ENCODE measurements at places on chromosomes 6 and 20.

GRCh38 chr6:46062991-46063390 is 47.3 kb upstream of the CLIC5 start:
- no peak for DNase-seq

- DNase-seq = no peak
Measured at GRCh38 chr20:58446960-58447265, 57.9 kb downstream of the VAPB start.

DNA sequence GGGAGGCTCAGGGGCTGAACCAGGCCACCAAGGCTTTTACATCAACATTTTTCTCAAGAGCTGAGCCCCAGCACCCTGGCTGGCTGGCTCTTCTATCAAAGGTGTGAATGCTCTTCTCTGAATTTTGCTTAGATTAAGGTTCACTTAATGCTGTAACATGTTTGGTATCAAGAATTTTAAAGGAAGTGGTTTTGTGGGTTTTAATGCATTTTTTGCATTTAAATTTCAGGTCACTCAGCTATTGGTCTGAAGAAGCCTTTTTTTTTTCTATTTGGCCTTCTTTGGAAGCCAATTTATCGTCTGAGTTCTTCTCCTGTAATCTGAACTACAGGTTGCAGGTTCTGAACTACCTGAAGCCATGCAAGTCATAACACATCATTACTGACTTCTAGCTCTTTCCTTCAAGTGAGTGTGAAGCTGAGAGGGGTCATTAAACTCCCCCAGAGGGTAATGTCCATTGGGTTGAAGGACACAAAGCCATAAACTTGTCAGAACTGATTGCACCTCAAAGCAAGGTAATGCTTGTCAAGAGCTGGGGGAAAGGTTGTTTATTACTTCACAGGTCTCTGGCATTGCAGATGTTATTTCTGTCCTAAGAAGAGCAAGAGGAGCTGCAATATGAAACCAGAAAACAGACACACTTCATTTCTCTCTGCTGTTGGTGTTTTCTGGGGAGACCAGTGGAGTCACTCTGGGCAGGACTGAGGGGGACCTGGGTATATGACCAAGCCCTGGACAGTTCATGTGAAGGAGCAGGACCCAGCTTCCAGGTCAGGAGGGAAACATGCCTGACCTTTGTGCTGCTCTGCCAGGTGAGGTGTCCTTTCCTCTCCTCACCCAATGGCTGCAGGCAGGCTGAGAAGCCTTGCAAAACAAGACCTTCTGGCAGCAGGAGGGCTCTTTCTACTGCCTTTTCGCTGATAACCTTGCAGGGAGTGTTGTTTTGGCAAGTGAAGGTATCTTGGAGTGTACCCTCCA is 26.1 kb upstream of the NEDD9 start:
- DNase-seq = peak; percentile 76

GRCh38 chr20:59063358-59064213 is 21.0 kb upstream of the PRELID3B start:
- no peak for DNase-seq

- DNase-seq = no peak
Measured at GRCh38 chr6:44190715-44191114, 26.0 kb upstream of the MYMX start.

DNA sequence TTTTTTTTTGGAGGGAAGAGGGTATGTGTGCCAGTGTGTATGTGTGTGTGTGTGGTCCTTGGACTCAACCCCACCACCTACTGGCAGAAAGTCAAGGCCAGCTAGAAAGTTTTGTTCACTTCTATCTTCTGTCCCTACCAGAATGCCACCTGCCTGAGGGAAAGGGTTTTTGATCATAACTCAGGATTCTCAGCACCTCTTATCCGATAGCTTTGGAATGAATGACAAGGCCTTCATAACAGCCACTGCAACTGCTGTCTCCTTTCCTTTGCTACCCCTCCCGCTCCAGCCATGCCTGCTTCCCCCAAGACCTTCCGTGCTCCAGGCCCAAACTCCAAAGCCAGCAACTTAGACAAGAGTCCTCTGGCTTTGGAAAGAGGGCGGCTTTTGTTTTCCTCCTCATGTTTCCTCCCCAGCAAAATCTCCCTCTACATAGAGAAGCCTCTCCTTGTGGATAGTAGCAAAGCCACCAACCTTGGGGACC is 18.7 kb downstream of the BTN3A1 start:
- DNase-seq = peak; percentile 51

DNA sequence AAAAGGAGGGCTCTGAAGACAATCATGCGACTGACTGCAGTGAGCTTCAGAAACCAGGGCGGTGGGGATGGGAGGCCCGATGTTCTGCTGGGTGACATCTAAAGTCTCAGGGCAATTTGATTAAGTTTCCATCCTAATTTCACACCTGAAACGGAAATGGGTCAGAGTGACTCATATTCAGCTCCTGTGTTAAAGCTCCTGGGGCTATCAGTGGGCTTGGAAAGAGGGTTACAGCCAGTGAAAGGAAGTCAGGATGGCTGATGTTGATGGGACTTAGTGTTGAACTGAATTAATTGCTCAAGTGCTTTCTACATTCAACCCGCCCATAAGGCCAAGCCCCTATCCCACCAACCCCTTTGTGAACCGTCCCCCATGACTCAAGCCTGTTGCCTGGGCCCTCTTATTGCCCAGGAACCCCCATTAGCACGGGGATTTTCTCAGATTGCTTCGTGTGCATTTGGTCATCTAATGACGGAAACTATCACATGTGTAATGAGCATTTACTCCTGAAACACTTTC is 47.1 kb upstream of the TBC1D7 start:
- peak; percentile 42 for DNase-seq

DNA sequence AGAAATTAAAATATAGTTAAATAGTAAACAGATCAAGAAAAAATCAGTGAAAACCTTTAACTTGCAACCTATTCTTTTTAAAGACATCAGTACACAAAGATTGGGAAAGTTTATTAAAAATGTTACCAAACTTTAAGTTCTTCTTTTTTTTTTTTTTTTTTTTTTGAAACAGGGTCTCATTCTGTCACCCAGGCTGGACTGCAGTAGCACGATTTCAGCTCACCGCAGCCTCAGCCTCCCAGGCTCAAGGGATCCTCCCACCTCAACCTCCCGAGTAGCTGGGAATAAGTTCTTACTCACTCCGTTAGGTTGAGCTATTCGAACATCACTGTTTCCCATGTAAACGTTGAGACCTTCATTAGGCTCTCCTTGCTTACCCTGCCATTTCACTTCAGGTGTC is 5.6 kb downstream of the MAP3K5 start:
- no peak for DNase-seq

- DNase-seq = no peak
Measured at GRCh38 chr6:17865243-17865642, 122.2 kb downstream of the KIF13A start.

DNA sequence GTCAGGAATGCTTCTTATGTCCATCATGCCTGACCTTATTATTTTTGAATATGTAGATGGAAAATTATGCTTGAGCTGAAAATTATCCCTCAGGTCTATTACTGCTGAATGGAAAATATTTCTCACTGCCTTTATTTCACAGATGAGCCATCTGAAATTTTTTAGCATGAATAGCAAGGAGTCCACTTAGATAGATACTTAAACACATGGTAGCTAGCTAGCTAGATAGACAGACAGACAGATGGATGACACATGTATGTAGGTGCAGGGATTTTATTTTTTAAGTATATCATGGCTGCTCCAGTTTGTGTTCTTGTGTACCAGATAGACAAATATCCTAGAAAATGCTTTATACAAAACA is 645.0 kb downstream of the MMUT start:
- no peak for DNase-seq

DNA sequence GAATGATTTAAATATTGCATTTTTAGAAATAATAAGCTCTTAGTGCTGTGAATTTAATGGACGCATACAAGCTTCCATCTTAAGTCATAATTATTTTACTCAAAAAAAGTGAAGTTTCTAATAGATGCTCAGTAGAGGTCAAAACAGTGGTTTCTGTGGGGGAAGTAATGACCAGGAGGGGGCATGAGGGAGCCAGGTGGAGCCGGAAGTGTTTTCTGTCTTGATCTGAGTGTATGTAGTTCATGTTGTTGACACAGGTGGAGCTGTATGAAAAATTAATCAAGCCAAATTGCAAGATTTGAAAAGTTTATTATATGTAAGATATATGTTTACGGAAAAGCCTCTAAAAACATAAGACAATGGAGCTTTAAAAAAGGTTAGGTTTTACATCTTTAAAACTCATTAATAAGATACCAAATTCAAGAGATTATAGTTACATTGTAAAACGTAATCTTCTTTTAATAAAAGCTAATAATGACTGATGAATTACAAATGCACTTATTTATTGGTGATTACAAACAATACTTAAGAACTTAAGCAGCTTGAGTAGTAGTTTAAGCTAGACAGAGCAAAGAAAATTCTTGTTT is 68.0 kb downstream of the PLAGL1 start:
- DNase-seq = peak; percentile 74

GRCh38 chr6:389622-390021 is 1.9 kb upstream of the IRF4 start:
- DNase-seq = peak; percentile 61

GRCh38 chr6:9901376-9901775 is 513.5 kb downstream of the TFAP2A start:
- DNase-seq = no peak

- no peak for DNase-seq
Measured at GRCh38 chr6:46390153-46390876, 100.9 kb downstream of the RCAN2 start.

DNA sequence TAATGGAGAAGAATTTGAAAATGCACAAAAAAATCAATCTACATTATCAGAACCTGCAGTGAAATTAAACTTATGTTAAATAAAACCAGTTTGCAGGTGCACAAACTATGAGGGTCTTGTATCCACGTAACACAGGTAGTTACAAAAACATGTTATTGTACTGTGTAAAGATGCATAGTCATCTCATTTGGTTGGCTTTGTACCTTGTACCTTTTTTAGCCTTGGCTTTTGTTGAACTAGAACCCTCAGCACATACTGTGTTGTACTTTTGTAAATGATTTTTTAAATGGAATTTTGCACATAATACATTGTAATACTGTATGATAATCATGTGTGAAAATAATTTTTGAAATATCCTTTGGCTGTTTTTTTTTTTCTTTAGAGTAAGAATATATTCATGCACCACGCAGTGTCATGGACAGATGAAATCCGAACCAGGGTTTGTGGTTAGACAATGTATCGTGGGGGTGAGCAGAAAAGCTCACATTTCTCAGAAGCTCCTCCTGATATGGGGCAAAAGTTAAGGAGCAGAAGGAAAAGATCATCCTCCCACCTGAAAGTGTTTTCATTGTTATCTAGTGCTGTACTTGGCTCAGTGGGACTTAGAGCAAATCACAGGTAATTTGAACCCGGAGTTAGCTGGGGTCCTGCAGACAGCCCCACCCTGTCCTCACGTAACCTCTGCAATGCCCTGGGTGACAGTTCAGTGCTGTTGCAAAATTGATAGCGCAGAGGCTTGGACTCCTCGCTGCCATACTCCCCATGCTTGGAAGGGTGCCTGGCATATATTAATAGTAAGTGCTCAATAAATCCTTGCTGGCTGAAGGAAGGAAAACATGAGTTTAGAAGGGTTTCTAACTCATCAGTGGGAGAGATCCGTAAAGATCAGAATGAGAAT is 14.8 kb upstream of the NAA20 start:
- DNase-seq = no peak

GRCh38 chr6:42746463-42747391 is 824 bp upstream of the TBCC start:
- DNase-seq = peak; percentile 90

DNA sequence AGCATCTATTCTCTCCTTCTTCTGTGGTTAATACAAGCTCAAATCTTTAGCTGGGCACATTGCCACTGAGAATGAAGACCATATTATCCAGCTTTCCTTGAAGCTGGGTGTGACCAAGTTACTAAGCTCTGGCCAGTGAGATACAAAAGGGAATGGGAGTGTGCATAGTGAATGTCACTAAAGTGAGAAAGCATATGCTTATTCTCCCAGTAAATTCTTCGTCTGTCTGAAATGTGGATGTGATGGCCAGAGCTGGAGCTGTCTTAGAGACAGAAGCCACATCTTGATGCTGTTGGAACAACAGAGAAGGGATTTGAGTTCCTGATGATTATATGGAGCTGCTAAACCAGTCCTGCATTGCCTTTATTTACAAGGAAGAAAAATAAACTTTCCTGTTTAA is 60.1 kb downstream of the SESN1 start:
- DNase-seq = no peak

- DNase-seq = no peak
Measured at GRCh38 chr6:149136913-149137286, 180.6 kb upstream of the TAB2 start.

- no peak for DNase-seq
Measured at GRCh38 chr6:170094686-170095272, 196.1 kb downstream of the DLL1 start.

DNA sequence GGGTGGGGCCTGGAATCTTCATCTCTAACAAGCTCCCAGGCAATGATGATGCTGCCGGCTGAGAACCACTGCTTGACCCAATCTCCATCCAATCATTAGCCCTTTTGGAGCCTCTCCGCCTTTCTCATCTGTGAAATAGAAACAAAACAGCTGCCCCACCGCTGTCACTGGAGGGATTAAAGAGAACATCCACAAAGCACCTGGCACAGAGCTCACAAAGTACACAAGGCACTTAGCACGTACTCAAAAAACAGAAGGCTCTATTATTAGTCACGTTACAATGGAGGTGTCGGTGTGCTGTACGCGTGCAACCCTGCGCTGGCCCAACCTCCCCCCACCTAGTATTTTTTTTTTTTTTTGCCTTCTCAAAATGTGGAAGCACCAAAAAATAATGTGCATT is 213.5 kb upstream of the ARID1B start:
- DNase-seq = no peak

DNA sequence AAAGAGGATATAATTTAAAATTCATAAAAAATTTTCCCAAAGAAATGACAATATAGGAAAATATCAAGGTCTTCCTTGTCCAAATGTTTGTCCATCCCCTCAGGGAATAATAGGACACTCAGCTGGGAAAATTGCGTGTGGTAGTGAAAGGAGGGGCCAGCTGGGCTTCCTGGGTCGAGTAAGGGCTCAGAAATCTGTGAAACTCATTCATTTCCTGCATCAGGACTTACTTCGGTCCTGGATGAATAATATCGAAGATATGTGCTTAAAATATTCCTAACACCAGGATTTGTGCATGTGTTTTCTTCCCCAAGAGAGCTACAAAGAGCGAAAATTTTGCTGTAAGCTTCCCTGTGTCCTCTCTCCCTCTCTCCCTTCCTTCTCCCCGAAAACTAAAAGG is 118.2 kb upstream of the GJE1 start:
- DNase-seq = no peak

GRCh38 chr6:107879941-107880340 is 55.8 kb upstream of the SCML4 start:
- no peak for DNase-seq
